ENCODE measurements at places on chromosomes 11 and 22.

- DNase-seq, result no peak
Observed at GRCh38 chr11:122398167-122398566, 257.4 kb upstream of the UBASH3B start.

DNA sequence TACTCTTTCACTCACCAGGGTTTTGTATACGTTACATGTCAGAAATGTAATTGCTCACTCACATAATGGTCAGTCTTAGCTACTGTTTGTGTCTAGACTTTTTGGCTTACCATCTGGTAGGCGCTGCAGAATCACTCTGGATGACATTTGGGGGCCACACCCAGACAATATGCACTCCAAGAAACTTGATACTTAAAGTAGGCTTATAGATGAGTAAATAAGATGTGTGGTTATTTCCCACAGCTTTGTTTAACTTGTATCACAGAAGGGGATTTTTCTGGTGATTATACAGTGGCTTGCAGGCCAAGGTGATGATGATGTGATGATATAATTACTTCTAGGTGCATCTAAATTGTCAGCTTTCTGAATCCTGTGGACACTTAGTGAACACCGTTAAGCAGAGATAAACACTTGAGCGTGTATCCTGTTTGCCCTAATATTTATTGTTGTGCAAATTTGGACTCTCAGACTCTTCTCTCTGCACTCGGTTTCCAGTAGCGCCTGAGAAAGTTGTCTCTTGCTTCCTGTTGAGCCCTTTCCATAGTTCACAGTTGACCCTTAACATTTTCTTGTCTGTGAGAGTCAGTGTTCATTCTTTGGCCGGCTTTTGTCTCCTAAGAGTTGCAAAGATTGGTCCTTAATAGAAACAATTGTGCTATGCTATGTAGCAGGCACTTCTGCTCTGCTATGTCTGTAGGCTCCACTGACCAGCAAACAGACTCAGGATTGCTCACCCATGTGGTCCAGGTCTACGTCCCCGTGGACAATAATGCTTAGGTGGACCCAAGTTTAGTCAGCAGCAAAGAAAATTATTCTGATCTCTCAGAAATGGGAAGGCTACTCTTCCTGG is 89.3 kb downstream of the PRR5L start:
- no peak for DNase-seq

DNA sequence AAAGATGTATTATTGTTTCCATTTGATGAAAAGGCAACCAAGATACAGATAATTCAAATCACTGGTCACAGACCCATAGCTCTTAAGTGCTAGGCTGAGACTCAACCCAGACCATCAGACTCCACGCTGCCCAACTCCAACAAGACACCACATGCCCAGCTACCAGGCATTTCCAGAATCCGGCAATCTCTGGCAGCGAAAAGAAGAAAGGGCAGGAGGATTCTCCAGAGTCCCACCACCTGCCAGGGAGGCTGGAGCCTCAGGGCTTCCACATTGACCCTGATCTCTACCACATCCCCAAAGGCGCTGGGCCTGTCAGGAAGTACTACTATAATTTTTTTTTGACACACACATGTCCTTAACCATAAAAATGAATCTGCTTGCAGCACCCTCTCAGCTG is 61.4 kb upstream of the ARFGAP3 start:
- no peak for DNase-seq

DNA sequence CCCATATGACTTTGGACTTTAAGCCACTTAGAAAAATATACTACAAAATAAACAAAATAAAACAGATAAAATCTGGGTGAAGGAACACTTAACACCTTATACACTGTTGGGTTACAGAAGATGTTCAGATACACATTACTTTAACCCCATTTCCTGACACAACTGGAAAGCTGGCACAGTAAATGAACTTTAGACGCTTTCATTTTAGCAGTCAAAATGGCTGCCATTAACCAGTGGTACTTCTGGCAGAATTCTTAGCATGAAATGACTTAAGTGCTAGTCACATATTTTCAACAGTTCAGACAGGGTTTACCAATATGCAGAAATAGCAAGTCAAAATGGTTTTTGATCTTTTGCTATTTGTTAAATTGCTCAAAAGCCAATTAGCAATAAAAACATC is 37.9 kb downstream of the PIK3C2A start:
- no peak for DNase-seq

GRCh38 chr11:90766121-90766520 is 543.3 kb upstream of the CHORDC1 start:
- DNase-seq, result no peak

DNA sequence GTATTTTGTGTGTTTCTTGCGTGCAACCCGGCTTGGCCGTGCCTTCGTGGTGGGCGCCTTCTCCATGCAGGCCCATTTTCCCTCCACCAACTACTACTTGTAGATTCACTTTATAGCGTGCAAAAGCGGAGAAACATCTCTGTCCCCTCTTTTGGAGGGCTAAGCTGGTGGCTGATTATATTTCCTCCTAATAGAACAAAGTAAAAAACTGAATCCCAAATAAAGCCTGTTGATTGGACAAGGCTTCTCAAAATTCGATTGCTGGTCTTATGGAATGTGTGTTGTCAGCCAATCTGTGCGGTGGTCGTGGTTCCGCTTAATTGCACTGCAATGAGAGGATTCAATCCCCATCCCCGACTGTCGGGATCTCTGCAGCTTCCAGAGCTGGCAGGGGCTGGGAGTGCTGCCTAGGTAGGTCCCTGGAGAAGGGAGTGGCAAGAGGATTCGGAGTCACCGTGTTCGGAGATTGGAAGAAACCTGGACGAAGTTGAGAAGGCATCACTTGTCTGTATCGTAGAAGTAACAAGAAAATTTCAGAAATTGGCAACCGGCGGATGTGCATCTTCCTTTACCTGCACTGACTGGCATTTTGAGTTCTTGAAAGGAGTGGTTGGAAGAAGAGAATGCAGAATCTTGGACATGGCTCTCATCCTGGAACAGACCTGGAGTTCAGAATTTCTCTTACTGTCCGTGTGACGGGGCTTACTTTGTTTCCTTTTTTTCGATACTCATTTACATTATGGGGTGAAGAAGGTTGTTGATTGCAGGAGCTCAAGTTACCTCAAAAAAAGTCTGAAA is 1.1 kb downstream of the HMGXB4 start:
- no peak for DNase-seq

DNA sequence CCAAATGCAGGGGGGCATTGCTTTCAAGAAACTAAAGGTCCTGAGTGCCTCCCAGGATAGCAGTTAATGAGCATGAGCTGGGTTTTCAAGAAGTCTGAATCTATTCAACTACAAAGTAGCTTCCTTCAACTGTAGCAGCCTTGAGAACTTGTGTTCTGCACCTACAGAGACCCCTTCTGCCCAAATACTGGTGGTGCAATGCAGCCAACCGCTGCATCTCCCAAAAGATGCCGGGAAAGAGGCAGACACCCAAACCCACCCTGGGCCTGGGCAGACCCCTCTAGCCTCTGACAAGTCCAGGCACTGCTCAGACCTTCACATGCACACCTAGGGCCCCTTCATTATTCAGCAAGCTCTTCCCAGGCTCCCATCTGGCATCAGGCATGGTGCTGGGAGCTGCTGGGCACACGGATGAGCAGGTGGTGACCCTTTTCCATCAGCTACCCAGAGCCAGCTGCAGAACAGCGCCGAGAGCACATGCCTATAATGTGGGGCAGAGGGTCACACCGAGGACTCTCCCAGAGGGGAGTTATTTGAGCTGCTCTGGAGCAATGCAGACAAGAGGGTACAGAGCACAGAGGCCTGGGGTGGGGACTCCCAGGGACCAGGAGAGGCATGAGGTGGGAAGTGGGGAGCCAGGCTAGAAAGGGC is 44.9 kb upstream of the ETS1 start:
- DNase-seq, result no peak

GRCh38 chr11:27209562-27210005 is 153.4 kb downstream of the CCDC34 start:
- DNase-seq, result no peak

GRCh38 chr11:68948496-68948895 is 32.3 kb downstream of the MRGPRD start:
- DNase-seq, result no peak

DNA sequence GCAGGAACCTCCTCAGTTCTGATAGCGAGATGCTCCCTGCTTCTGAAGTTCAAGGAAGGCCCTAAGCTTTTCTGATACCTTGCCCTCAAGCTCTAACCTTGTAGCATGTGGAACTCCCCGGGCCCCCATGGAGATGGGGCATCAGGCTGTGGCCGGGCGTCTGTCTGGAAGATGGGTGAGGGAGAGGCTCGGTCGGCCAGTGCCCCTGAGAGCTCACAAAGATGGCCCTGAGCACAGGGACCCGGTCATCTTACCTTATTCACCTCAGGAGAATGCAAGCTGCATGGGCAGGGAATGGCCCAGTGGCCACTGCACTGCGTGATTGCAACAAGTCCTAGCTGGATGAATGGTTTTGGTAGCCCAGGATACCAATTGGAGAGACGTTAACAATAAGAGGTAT is 830.3 kb downstream of the TBC1D22A start:
- DNase-seq, result no peak

DNA sequence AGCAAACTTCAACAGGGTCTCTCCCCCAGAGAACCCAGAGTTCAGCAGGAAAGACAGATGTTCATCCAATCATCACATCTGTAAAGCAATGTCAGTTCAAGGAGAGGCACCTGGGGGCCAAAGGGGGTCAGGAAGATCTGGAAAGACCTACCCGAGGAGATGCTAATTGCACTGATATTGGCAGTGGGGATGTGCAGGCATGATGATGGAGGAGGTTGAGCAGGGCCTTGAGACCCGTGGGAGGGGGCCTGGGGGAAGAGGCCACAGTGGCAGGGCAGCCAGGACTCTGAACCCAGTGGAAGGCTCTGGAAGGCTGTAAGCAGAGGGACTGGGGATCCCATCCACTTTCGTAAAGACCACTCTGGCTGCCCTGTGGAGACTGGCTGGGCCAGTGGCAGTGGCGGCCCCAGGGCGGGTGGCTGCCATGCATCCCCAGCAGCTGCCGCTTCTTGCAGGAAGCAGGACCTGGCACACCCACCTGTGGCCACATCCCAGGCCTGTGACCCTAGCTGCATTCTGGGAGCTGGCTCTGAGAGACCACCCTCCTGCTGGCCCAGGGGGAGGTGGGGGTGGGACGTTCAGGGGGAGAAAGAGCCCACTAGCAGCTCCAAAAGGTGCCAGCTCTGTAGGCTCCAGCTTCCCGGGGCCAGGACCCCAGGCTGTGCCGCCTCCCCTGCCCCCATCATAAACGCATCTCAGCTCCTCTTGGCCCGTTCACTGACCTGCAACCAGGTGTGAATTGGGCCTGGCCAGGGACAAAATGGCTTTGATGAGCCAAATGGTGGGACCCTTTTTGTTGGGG is 59.9 kb upstream of the FGF3 start:
- DNase-seq, result no peak

- no peak for DNase-seq
Observed at GRCh38 chr11:64084146-64084950, 48.6 kb downstream of the FLRT1 start.
